ENCODE measurements at places on chromosomes 2 and 18.

DNA sequence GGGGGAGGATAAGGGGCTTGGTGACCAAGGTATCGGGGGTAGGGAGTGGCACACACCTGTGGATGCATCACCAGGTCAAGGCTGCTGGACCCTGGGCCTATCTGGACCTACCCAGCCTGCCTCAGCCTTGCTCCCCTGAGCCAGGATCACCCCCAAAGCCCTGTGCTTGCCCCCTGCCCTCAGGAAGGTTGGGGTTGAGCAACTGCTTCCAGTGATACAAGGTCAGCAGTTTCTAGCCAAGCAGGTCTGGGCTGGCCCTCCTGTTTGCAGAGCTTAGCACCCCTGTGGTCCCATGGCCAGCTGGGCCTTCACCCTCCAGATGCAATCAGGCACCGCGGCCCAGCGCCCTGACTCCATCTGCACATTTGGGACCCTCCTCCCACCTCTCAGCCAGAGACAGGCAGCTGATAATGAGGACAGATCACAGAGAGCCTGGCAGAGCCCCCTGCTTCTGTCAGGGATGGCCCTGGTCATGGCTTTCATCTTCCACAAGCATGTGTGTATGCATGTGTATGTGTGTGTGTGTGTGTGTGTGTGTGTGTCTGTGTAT lies 154.6 kb downstream of the TFCP2L1 start:
- H3K36me3 ChIP-seq: no peaks in the 10 kb centered on the region
- no peaks in the 10 kb centered on the region for H3K27me3 ChIP-seq
- H3K4me1 ChIP-seq: no peaks in the 10 kb centered on the region

- H3K36me3 ChIP-seq: no peaks in the 10 kb centered on the region
- no peak overlapping the region for H3K4me3 ChIP-seq
- H3K27ac ChIP-seq: no peak overlapping the region
Measured at GRCh38 chr2:99762714-99763113, 272.9 kb upstream of the REV1 start.

DNA sequence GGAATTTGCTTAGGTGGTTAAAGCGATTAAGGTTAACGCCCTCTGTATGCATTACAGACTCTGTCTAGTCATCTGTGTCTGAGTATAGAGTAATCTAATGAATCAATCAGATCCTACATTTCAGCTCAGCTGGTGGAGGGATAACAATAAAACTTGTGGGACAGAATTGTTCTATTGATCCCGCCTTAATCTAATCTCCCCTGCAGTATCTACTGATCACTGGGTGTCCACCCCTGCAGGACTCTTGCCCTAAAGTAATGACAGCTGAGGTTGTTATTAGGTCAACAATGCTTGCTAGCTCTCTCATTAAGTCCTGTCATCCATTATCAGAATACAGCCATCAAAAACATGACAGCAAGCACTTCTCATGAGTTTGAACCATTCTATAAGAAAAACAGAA lies 462.6 kb upstream of the TMEFF2 start:
- H3K36me3 ChIP-seq: no peaks in the 10 kb centered on the region
- H3K27me3 ChIP-seq: no peaks in the 10 kb centered on the region
- DNase-seq: no peak
- H3K27ac ChIP-seq: no peak overlapping the region
- no peaks in the 10 kb centered on the region for H3K4me1 ChIP-seq

- H3K27me3 ChIP-seq: no peaks in the 10 kb centered on the region
- no peak overlapping the region for H3K27ac ChIP-seq
- H3K4me1 ChIP-seq: no peaks in the 10 kb centered on the region
Measured at GRCh38 chr2:24632172-24632571, 141.1 kb downstream of the NCOA1 start.

DNA sequence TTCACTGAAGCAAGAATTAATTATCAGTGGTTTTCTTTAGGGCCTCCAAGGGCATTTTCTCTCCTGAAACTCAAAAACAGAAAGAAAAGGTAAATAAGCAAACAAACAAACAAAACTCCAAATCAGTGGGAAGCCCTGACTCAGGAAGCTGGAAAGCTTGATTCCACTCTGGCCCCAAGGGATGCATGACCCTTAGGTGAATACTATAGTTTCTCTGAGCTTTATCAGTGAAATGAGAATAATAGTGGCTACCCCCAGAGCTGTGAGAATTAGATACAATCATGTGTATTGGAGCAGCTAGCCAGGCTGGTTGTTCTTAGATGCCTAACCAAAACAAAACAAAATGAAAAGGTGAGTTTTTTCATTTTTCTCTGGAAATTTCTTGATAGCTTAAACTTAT lies 585.1 kb downstream of the CNTNAP5 start:
- H3K4me3 ChIP-seq: no peak overlapping the region
- H3K36me3 ChIP-seq: no peaks in the 10 kb centered on the region
- no peaks in the 10 kb centered on the region for H3K4me1 ChIP-seq
- H3K27ac ChIP-seq: no peak overlapping the region
- H3K27me3 ChIP-seq: peaks cover 1% of the 10 kb centered on the region

DNA sequence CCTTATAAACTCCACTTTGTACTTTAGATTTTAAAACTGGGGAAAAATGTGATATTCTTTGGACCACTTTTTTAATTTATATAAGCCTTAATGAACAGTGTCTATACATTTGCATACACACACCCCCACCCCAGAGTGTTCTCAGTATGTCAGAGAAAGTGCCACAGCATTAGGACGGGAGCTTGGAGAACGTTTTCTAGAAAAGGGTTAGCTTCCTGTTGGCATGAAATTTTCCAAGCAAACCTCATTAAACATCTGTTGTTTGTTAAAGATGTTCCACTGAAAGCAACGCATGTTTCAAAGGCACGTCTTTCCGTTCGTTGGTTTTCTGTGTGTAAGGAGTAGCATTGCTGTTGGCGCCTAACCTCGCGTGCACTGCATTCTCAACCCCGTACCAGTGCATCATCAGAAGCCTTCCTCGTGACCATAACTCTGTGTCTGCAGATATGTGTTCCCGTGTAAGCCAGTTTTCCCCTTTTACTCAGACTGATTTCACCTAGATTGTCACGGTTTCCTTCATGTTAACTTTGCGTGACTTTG lies 228.5 kb downstream of the ALPK2 start:
- no peaks in the 10 kb centered on the region for H3K27me3 ChIP-seq
- DNase-seq: no peak
- no peak overlapping the region for H3K4me3 ChIP-seq
- no peak overlapping the region for H3K27ac ChIP-seq
- no peaks in the 10 kb centered on the region for H3K36me3 ChIP-seq
- no peaks in the 10 kb centered on the region for H3K4me1 ChIP-seq

GRCh38 chr2:126971162-126971480 lies 72.4 kb downstream of the TEX51 start:
- no peaks in the 10 kb centered on the region for H3K36me3 ChIP-seq

GRCh38 chr2:102510791-102511575 lies 38.0 kb downstream of the SLC9A4 start:
- no peak for DNase-seq
- no peaks in the 10 kb centered on the region for H3K4me1 ChIP-seq
- H3K4me3 ChIP-seq: no peak overlapping the region
- no peak overlapping the region for H3K27ac ChIP-seq
- no peaks in the 10 kb centered on the region for H3K27me3 ChIP-seq

DNA sequence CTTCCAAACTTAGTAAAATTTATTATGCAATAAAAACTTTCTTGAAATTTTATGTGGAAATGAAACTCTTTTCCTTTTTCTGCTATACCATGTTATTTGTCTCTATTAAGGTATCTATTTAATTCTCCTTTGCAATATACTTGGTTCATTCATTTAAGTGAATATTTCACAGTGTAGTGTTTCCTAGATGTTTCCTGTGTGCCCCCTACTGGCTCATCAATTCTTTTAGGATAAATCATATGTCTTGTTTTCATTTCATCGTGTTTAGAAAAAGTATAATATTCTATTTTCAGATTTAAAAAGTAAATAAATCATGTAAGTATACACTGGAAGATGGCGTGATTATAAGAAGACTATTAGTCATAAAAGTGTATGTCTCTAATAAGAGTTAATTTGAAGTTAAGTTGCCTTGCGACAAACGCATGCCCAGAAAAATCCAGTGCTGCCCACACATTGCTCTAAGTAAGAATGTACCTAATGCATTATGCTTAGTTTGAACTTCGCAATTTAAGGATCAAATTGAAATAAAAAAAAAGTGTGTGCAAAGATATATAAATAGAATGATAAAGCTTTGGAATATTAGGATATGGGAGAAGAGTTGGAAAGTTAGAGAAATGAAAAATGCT lies 525.4 kb downstream of the KCNJ3 start:
- H3K4me3 ChIP-seq: no peak overlapping the region
- no peak overlapping the region for H3K27ac ChIP-seq
- no peaks in the 10 kb centered on the region for H3K4me1 ChIP-seq
- no peaks in the 10 kb centered on the region for H3K27me3 ChIP-seq
- H3K36me3 ChIP-seq: no peaks in the 10 kb centered on the region
- DNase-seq: no peak

DNA sequence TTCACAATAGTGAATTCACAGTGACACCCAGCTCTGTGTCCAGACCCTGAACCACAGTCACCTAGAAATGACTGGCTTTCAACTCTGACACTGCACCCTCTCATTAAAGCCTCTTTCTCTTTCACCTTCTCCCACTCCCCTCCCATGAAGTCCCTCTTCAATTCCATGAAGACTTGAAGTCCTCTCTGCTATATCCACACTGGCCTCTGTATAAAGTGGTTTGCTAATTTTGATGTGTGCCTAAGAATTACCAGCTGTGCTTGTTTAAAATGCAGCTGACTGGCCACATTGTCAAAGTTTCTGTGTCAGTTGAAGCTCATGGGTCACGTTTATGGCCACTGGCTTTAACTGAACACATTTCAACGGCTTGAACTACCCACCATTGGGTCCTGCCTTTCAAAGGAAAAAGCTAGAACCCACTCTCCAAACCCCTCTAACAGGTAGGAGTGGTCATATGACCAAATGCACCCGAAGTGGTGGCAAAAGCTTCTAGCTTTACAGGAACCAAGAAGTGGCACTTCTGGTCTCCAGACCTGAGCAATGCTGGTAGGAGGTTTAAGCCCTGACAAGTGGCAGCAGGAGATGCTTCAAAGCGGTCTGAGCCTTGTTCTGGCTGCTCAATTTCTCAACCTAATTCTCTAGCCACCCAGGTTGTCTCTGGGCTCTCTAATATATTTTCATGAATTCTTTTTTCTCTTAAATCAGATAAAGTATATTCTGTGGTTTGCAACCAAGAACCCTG lies 34.2 kb downstream of the B4GALT6 start:
- no peaks in the 10 kb centered on the region for H3K36me3 ChIP-seq
- no peak overlapping the region for H3K4me3 ChIP-seq
- no peaks in the 10 kb centered on the region for H3K27me3 ChIP-seq
- no peak for DNase-seq
- H3K4me1 ChIP-seq: no peaks in the 10 kb centered on the region
- H3K27ac ChIP-seq: no peak overlapping the region

GRCh38 chr2:176709149-176709951 lies 440.1 kb downstream of the MTX2 start:
- H3K27ac ChIP-seq: no peak overlapping the region
- no peaks in the 10 kb centered on the region for H3K36me3 ChIP-seq
- no peak overlapping the region for H3K4me3 ChIP-seq
- no peaks in the 10 kb centered on the region for H3K27me3 ChIP-seq

GRCh38 chr2:38446418-38446817 lies 69.3 kb upstream of the ATL2 start:
- H3K4me1 ChIP-seq: peaks cover 1% of the 10 kb centered on the region
- H3K27ac ChIP-seq: no peak overlapping the region
- no peak for DNase-seq
- no peaks in the 10 kb centered on the region for H3K36me3 ChIP-seq
- H3K4me3 ChIP-seq: no peak overlapping the region
- no peaks in the 10 kb centered on the region for H3K27me3 ChIP-seq

DNA sequence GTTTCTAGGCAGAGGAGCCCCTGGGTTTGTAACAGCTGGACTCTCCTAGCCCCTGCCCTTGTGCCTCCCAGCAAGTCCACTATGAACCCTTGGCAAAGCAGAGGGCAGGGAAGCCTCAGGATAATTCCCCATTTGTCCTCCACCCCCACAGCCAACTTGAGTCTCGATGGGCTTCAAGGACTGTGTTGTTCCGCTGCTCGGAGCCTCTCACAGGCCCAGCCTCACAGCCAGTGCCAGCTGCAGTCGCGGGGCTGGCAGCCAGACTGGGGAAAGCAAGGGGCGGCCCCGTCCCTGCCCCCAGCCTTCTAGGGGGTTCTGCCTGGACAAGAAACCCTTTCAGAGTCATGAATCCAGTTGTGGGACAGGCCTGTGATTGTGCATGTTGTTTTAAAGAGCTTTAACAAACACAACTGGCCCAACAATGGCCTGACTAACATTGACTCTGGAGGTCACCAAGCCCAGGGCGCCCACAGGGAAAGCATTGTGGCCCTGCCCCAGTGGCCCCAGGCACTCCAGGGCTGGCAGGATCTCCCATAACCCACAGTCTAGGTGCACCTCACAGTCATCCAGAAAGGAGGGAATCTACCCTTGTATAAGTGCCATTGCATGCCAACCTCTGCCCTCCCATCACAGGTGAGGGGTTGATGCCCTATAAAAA lies 71.8 kb upstream of the DAPL1 start:
- no peak for DNase-seq
- H3K4me3 ChIP-seq: no peak overlapping the region
- no peak overlapping the region for H3K27ac ChIP-seq
- H3K27me3 ChIP-seq: no peaks in the 10 kb centered on the region

DNA sequence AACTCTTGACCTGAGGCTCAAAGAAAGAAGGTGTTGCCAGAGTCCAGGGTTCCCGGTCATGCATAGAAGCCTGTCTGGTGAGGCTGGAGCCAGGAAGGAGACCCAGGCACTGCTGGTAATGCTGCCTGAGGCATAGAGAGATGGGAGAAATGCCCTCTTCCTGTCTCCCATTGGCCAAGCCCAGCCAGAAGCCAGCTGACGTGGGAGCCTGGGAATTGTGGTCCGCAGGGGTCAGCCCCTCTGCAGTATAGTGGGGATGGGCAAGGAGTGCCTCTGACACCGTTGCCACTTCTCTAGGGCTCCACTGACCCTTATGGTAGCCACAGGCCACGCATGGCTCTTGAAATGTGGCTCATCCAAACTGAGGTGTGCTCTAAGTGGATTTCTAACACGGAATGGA lies 95.7 kb downstream of the CTIF start:
- no peak overlapping the region for H3K27ac ChIP-seq
- no peaks in the 10 kb centered on the region for H3K36me3 ChIP-seq
- no peak for DNase-seq
- H3K4me3 ChIP-seq: no peak overlapping the region

- H3K27me3 ChIP-seq: no peaks in the 10 kb centered on the region
- H3K27ac ChIP-seq: no peak overlapping the region
- H3K4me1 ChIP-seq: no peaks in the 10 kb centered on the region
Measured at GRCh38 chr2:128735296-128735960, 416.8 kb upstream of the HS6ST1 start.

Data from aorta (tissue), 5 donors.